Osteoblast (primary cell): ENCODE measurements at places on chromosomes 2 and 18.
A peak's percentile ranks its signal among the peaks of the same experiment; 100 is the strongest.

GRCh38 chr2:117851969-117852368 lies 37.5 kb downstream of the DDX18 start:
- DNase-seq: no peak

GRCh38 chr2:54092940-54093339 lies 22.5 kb upstream of the ACYP2 start:
- DNase-seq: no peak

DNA sequence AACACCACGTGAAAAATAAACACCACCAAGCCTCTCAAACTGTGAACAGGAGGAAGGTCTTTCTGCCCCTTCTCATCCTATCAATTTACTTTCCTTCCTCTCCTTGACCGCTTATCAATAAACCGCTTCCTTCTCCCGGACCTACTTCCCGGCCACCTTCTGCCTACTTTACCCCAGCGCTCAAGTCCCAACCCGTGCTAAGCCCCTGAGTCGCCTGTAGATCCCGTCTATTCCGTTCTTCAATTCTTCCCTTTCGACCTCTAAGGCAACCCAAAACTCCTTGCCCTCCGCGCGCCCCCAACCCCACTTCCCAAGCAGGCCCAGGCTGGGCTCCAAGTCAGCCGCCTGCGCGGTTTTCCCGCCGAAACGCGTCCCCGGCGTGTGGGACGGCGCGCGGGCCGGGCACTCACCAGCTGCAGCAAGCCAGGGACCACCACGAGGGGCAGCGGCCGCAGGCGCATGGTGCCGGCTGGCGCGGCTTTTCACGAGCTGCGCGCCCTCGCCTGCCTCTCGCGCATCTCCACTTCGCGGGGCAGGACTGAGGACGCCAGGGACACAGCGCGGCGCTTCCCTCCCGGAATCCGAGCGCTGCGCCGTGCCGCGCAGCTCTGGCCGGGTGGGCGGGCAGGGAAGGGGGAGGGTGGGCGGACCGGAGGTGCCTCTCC lies at the start of gene NXPH2:
Gene NXPH2, minus strand, starts transcription at position 610 of the 665 bp plus-strand sequence. Its CDS starts 149 bp downstream, at position 461.
- DNase-seq: peak; percentile 62

GRCh38 chr2:24399434-24400206 lies 39.3 kb upstream of the ITSN2 start:
- no peak for DNase-seq

- peak; percentile 49 for DNase-seq
Measured at GRCh38 chr2:235716875-235717496, 223.1 kb downstream of the AGAP1 start.
